ENCODE measurements at places on chromosomes 4 and X.

- DNase-seq, result no peak
Observed at GRCh38 chrX:107724653-107725052, 50.9 kb downstream of the TSC22D3 start.

GRCh38 chrX:73867144-73867543 is 304.1 kb downstream of the CHIC1 start:
- no peak for DNase-seq

DNA sequence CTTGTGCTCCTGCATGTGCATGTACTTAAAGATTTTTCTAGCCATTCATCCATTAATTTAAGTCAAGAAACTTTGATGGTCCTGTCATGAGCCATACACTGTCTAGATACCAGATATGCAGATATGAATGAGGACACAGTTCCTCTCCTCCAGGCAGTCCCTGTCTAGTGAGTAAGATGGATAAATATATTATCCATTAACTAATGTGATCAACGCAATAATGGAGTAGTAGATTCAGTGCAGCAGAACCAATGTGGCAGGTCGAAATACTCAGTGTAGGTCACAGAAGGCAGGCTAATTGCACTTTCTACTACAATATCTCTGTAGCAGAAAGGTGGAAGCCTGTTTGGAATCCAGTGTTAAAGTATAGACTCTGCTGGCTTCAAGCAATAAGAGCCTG is 112.5 kb downstream of the PCDH7 start:
- no peak for DNase-seq

- no peak for DNase-seq
Observed at GRCh38 chrX:40644821-40645358, 2.5 kb downstream of the CXorf38 start.

- DNase-seq, result no peak
Observed at GRCh38 chr4:988726-989721, 2.2 kb downstream of the IDUA start.

DNA sequence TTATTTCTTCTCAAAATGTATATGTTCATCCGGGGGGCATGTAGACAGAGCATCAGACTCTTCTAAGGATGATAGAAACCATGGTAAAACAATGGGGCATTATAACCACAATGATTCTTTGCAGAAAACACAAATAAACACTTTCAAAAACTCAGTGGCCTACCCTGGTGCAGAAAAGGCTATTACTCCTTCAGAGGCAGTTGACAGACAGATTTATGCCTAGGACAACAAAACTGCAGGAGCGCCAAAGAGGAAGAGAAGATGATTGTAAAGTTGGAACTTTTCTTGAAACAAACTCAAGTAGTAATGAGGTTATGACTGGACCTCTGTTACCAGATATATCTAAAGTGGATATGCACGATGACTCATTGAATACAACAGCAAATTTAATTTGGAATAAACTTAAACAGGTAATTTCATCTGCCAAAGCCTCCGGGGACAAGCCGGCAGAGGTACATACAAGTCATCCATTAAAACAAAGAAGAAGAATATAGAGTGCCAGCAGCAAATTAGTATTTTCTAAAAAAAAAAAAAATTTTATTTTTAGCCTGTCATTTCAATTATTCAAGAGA is 1068.4 kb upstream of the INTU start:
- no peak for DNase-seq

DNA sequence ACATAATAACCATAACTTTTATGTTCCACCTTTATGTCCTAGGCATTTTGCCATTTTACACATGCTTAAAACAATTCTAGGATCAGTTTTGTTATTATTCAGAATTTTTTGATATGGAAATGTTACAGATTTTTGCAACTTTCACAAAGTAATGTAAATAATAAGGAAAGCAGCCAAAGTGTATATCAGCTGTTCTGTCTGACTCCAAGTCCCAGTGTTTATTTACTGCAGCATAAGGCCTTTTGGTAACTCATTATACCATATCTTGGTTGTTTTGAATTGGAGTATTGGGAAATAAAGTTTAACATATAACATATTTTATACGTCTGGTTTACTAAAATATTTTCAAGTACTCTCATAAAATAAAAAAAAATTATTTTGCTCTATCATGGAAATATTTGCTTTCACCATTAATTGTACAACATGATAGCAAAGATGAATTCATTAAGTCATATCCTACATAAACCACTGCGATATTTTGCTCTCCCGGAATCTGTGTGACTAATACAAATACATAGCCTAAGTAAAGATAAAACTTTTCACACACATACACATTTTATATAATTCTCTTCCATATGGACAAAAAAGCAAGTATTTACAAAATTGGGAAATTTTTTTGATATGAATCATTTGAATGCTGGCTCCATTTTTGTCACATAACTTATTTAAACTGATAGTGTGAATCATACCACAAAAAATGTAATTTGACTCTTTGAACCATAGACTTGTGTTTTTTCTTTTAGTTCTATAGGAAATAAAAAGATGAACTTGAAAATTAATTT is 399.0 kb downstream of the PABPC4L start:
- no peak for DNase-seq
